ENCODE measurements at places on chromosomes 12 and 14.

DNA sequence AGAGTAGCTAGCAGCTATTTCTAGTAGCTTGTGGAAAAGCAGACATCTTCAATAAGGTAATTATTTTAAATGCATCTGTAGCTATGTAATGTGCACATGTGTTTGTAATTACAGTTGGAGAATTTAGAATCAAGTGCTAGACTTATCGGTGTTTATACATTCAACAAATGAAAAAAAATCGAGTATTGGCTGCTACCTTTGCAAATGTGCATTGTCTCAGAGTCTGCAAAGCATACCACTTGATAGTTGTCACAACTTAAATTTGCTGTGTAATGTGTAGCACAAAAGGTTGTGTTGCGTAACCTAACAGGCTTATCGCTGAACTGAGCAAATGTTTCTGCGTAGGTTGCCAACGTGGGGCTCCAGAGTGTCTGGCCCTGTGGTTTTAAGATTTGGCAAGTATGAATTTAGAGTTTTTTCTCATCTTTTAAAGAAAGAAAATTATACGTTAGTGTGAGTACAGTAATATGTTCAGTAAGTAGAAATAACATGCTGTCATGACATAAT, 44.3 kb downstream of the TMTC2 start:
- peak; percentile 35 for DNase-seq

- DNase-seq, result peak; percentile 41
Measured at GRCh38 chr14:102590667-102591099, 1.8 kb upstream of the RCOR1 start.

DNA sequence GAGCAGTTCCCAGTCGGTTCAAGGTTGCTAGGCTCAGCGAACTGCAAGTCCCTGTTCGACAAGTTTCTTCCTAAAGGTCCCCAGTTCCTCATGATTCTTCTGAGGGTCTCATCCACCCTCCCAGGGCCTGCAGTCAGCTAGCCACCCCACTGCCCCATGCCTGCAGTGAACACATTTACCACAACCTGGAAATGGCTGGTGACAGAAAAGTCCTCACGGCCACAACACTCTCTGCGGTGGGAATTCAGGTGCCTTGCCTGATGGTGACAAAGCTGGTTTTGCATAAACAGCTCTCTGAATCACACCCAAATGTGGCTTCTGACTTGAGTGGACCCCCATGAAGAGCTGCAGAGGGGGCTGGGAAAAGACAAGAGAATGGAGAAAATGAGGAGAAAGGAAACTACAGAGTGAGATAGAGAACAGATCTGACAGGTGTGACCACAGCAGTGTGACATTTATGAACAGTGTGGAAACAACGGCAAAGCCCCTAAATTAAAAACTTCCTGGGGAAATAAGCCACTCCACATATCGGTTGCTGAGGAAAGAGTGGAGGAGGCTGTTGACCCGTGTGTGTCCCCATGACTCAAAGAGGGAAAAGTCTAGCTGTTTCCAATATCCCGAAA, 1.3 kb upstream of the CD27 start:
- DNase-seq, result no peak

- DNase-seq, result no peak
Measured at GRCh38 chr12:128339126-128339520, 72.2 kb downstream of the TMEM132C start.

DNA sequence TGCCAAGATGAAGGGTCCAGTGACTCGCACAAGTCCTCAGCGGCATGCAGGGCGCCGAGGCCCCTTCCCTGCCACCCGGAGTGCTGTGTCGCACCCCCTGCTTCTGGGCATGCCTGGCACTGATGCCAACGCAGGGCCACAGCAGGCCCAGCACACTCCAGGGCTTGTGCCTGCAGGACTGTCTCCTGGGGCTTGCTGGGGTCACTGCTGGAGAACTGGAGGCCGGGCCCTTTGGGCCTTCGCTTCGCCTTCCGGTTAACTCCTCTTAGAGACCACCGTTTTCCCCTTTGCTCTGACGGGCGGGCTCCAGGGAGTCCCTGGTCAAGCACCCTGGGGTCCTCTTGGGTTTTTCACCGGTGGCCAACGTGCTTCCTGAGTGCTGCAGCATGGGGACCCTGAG, 79.6 kb downstream of the WDR20 start:
- no peak for DNase-seq

- DNase-seq, result no peak
Measured at GRCh38 chr12:6770094-6770493, 2.2 kb upstream of the LAG3 start.

GRCh38 chr14:34254571-34254970, 207.5 kb downstream of the SPTSSA start:
- DNase-seq, result no peak

DNA sequence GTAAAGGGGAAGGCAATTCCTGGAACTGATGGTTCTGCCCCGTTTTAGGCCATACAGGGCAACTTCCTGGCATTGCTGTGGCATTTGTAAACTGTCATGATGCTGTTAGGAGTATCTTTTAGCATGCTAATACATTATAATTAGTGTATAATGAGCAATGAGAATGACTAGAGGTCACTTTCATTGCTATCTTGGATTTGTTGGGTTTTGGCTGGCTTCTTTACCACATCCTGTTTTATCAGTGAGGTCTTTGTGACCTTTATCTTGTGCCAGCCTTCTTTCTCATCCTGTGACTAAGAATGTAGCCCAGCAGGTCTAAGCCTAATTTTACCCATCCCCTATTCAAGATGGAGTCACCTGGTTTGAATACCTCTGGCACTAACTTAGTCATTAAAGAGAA, 51.2 kb downstream of the TESPA1 start:
- DNase-seq, result no peak

GRCh38 chr14:33777681-33778080, 173.2 kb downstream of the EGLN3 start:
- DNase-seq, result no peak

- no peak for DNase-seq
Measured at GRCh38 chr14:33711811-33712216, 239.1 kb downstream of the EGLN3 start.

DNA sequence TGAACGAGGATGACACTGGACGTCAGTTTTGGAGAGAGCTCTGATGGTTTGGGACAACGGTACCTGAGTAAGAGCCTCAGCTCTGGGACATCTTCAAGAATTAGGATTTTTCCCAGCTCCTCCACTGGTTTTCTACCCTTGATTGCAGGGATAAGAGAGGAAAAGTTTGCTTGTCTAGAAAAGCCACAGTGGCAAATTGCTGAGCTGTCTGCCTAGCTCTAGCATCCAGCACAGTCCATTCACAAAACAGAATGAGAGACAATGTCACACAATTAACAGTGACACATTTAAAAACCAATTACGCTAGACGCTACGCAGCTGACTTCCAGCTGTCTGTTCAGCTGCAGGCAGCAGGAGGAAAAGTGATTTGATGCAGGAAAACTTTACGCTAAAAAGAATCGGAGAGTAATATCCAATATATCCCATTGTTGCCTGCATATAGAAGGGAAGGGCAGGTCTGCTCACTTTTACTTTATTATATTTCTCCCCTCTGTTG, 168.1 kb upstream of the PRICKLE1 start:
- DNase-seq, result no peak

- DNase-seq, result no peak
Measured at GRCh38 chr12:127233016-127233415, 1034.0 kb upstream of the TMEM132C start.

DNA sequence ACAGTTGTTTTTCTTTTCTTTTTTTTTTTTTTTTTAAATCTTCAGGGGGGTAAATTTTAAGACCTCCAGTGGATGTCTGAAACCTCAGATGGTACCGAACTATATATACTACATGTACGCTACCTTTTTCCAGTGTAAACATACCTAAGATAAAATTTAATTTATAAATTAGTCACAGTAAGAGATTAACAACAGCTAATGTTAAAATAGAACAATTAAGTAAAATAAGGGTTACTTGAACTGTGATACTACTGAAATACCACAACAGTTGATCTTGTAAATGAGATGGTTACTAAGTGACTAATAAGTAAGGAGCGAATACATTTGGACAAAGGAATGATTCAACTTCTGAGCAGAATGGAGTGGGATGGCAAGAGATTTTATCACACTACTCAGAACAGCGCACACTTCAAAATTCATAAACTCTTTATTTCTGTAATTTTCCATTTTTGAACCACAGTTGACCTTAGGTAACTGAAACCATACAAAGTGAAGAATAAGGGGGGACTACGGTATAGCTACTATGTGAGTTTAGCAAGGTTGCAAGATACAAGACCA, 80.5 kb upstream of the PCED1B start:
- no peak for DNase-seq

GRCh38 chr12:73383584-73384222, 1111.5 kb downstream of the TRHDE start:
- no peak for DNase-seq

DNA sequence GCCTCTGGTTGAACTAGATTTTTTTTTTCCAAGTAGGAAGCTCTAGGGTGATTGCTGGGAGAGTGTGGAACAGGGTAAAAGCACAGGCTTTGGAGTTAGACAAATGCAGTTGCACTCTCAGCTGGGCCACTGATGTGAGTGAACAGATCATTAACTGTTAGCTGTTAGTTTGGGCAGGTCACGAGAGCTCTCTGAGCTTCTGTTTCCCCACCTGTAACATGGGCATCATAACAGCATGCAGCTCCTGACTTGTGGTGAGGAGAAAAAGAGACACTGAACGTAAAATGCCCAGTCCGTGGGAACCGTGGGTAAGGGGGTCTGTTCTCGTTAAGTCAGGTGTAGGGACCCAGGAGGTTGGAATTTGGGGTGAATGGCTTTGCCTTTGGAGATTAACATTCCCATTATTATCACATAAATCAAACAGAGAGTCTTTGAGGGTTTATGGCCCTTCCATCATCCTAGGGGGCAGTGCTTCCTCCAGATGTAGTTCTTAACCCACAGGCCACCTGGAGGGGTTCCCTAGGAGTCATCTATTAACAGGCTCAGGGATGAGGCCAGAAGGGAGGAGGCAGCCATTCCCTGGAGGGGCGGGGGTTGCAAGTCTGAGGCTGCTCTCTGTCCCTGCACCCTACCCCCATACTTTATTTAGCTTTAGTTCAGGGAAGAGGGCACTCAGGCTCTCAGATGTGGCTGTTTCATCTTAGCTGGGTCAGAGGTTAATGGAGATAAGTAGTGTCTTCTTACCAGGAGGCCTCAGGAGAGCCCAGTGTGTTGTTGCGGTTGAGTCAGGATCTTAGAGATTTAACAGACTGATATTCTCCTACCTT, 135.2 kb downstream of the DACT1 start:
- no peak for DNase-seq

- no peak for DNase-seq
Measured at GRCh38 chr12:132426349-132427173, 63.4 kb upstream of the FBRSL1 start.

DNA sequence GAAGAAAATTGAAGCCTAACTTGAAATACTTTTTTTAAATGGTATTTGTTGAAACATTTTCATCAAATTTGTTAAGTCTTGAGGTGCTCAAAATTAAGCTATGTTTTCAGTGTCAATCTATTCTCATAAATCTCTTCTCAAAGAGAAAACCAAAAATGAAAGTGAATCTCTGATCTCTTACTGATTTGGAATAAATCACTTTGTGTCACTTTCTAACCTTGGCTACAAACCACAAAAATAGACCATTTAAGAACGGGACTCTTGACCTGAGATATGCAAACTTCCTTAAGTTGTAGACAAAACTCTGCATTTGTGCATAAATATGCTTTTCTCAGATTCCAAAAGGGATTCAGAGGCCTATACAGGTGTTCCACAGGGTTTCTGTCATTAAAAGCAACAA, 192.9 kb downstream of the SEC23A start:
- no peak for DNase-seq

GRCh38 chr14:100666403-100666802, 60.3 kb upstream of the DLK1 start:
- no peak for DNase-seq

DNA sequence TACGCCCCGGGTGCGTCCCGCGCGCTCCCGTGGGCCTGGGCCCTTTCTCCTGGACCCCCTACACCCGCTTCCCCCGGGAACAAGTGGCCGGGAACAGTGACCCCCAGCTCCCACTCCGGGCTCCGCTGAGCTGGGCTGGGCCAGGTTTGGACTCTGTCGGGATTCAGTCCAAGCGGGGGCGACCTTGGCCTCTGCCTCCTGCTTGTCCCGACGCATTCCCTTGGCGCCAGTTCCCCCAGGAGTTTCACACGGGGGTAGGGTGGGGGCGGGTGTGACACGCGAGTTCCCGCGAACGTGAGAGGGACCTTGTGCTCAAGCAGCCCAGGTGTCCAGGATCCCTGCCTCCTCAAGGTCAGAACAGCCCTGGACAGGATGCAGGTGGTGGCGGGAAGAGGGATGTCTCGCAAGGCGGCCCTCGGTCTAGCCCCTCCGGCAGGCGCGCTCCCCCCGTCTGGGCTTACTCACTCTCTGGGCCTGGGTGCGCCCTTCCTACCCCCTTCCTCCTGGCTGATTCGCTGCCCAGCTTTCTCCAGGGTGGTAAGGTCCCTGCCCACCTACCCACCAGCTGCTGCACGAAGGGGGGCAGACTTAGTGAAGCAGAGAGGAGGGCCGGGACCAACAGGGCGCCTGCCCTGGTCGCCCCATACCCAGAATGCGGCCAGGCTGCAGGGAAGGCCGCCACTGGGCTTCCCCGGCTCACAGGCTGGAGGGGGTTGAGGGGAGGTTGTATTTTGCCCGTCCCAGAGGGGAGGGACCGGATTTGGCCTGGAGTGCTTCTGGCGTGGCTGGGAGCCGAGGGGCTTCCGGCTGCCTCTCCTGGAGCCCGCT, 862 bp downstream of the CRIP2 start:
- no peak for DNase-seq

DNA sequence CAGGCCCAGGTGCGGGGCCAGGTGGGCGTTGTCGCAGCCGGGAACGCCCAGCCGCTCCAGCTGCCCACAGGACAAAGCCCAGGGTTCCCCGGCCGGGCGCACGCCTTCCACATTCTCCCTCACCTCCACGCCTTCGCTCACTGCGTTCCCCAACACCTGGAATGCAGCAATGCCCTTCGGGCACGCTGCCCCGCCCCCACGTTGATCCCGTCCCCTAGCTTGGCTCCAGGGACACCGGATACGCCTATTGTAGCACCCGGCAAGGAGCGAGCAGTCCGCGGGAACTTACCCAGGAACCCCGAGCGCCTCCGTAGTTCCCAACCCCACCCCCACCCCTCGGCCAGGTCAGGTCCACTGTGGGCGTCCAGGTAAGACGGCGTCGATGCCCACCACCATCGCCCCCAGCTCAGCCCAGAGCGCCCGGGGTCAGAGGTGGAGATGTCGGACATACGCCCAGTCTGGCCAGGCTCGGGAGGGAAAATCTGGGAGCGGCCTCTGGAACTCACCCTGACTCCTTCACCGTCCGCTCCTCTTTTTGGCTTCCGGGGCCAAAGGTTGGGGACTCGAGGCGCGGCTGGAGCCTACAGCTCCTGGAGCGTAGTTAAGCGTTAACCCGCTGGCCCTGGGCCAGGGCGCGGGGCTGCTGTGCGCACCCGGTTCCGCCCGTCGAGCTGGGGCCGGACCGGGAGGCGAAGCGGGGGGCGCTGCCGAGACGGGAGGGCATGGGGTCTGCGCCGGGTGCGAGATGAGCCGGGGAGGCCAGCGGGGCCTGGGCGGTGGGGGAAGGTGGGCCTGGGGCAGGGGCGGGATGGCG, 594 bp upstream of the CEP170B start:
- no peak for DNase-seq
